ENCODE measurements at places on chromosomes 1 and 21.

DNA sequence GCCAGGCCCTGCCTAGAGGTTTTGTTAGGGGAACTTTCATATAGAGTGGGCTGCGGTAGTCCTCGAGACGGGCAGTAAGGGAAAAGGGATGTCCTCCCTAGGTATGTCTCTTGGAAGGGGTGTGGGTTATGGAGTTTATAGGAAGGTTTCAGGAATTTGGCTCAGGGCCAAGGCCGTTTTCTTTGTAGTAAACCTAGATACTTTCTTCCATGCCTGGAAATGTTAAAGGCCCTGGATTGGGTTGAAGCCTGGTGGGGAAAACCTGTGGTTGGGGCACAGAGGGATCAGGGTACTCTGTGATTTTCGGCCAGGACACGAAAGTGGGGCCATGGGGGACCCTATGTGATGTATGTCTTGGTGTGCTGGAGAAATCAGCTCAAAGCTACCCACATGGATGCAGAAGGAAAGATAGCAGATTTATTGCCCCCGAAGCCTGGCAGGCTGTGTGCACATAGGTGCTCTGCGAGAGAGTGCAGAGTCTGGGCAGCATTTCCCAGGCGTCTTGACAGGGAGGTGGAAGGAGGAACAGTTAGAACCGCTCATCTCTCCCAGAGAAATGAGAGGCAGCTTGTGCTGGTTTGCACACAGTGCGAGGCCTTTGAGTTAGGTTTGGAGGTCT lies 1.7 kb downstream of the SNAP47 start:
- no peak for DNase-seq

GRCh38 chr1:11649624-11650330 lies 4.5 kb downstream of the FBXO2 start:
- DNase-seq = no peak

- no peak for DNase-seq
Observed at GRCh38 chr1:46102769-46103476, 29.5 kb downstream of the PIK3R3 start.

DNA sequence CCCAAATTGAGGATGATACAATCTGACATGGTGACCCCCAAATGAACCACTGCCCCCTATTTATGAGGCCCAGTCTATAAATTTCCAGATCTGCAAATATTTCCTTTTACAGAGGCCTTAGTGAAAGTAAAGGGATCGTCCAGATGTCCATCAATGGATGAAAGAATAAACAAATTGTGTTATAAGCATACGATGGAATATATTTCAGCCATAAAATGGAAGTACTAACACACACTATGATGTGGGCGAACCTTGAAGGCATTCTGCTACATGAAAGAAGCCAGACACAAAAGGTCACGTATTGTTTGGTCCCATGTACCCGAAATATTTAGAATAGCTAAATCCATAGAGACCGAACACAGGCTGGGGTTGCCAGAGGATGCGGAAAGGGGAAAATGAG lies 48.6 kb upstream of the ITPKB start:
- DNase-seq = no peak

- DNase-seq = no peak
Observed at GRCh38 chr1:223466151-223466550, 72.9 kb downstream of the CCDC185 start.

- no peak for DNase-seq
Observed at GRCh38 chr1:214463596-214463995, 87.8 kb downstream of the PTPN14 start.

- DNase-seq = no peak
Observed at GRCh38 chr1:200510228-200510623, 100.4 kb upstream of the ZNF281 start.

DNA sequence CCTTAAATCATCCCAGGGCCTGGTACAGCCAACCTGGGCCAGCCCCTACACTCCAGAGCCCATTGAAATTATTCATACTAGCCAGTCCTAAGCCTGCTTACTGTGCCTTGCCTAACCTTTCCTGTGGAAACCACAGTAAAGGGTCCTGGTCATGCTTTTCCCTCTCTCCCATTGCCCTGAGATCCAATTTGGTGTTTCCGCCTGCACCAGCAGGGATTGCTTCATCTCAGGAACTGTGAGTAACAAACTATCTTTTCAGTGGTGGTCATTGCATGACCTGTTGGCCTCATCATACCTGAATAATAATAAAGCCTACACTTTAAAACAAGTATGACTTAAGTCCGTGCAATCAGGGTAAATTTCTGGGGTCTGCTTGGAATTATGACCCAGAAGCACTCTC lies 18.7 kb upstream of the GALNT2 start:
- no peak for DNase-seq

- no peak for DNase-seq
Observed at GRCh38 chr1:244112041-244112440, 61.0 kb downstream of the ZBTB18 start.

DNA sequence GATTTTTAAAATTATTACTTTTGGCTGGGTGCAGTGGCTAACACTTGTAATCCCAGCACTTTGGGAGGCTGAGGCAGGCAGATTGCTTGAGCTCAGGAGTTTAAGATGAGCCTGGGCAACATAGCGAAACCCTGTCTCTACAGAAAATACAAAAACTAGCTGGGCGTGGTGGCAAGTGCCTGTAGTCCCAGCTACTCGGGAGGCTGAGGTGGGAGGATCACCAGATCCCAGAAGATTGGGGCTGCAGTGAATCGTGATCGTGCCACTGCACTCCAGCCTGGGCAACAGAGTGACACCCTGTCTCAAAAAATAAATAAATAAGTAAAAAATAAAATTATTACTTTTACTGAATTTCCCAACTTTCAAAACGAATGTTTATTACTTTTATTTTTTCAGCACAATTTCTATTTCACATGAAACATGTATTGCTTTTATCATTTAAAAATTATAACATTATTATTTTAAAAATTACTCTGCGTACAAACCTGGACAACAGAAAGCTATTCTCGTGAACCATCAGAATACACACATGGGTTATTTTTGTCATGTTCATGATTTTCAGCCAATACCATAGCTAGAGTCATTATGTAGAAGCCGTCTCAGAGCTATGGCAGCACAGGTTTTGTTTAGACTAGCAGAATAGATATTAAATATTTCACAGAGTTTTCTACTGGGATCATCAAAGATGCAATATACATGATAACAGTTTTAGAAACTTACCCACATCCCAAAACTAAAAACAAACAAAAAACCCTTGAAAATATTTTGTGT lies 621 bp downstream of the AMPD1 start:
- DNase-seq = no peak

GRCh38 chr1:103790172-103790571 lies 40.5 kb downstream of the AMY1C start:
- DNase-seq = no peak

DNA sequence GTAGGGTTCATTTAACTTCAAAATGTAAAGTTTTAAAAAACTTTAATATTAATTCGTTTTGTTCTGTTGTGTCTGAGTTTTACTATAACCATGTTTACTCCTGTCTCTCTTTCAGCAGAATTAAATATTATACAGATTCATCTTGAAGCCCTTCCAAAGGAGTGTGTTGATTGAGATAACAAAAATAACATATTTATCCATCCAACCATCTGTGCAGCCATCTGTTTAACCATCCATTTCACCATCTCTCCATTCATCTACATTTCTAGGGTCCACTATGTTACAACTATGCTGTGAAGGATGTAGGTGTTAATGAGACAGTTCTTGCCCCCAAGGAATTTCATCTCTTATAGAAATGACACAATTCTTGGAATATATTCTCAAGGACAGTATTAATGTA lies 36.0 kb upstream of the GNG12 start:
- no peak for DNase-seq

GRCh38 chr1:182679684-182680083 lies 4.7 kb downstream of the RGS8 start:
- no peak for DNase-seq

- no peak for DNase-seq
Observed at GRCh38 chr1:117683571-117684285, 77.9 kb downstream of the TENT5C start.

DNA sequence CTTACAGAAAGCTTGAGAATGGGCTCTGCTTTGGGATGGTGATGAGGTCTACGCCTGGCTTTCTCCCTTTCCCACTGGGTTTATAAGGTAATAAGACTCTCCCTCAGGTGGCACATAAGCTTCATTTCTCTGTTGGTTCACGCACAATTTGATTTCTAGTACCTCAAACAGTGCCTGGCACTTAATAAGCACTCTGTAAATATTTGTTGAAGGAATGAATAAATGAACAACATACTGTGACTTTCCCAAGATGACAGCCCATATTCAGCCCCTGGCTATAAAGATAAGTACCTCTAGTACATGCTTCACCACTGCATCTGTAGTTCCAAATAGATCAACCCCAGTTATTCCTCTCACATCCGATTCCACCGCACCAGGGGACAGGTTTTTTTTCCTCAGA lies 17.8 kb downstream of the COPA start:
- DNase-seq = no peak

DNA sequence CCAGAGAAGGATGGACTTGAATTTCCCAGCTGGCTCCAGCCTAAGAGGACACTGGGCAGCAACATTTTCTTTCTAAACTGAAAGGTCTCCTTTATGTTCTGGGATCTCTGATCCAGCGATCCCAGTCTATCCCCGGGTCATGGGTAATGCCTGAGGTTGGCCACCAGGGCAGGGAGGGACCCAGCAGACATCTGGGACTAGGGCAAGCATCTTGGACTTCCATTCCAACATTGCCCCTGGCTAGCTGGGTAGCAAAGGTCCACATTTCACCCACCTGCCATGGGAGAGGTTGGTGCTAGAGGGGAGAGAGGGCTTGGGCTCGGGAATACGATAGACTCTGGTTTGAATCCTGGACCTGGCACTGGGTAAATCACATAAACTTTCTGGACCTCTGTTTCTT lies 84.6 kb downstream of the LRRN2 start:
- DNase-seq = no peak

DNA sequence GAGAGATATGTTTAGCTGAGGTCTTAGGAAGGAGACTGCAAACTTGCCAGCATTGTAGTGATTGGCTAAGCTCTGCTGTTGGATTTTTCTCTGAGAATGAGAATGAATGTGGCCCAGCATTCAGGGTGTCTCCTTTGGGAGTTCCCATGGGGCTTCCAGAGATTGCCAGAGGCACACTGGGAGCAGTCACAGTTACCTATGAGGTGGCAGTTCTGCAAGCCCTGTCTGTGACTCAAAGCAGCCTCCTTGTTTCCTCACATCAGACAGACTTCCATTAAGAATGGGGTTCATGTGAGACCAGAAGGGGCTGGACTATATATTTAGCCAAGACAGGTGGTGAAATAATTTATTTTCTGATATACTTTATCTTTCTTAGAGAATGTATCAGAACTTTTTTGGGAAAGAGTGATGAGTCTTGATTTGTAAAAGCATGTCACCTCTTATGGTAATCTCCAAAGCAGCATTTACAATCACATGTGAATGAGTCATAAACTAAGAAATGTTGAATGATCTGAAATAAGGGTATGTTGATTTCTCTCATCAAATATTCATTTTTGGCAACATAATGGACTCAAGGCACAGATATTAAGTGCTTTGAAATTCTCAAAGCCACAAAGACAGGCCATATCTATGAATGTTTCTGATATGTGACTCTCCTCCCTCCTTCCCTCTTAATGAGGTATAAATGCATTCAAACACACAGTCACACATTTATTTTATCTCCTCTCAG lies 9.5 kb upstream of the SLC19A2 start:
- DNase-seq = no peak

DNA sequence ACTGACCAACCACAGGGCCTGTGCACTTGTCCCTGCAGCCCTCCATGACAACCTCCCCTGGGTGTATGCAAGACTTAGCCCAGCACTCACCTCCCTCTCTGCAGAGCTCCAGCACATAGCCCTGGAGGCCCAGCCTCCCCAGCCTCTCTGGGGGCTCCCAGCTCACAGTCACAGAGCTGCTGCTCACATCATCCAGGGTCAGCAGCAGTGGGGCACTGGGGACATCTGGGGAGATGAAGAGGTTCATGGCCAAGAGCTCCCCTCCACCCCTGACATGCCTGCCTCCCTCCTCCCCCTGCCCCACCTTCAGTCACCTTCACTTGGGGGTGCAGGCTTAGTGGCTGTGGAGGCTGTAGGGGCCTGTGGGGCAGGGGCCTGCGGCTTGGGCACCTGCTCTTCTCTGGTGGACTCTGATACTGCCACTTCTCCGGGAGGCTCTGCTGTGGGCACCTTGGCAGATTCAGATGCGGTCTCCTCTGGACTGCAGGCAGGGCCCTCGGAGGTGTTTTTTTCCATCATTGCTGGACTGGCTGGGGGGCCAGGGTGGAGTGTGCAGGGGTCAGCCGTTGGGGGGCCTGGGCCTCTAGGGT lies at the start of gene MYBPH:
TSS of gene MYBPH (minus strand) at position 590 of the 590 bp plus-strand sequence. CDS start at position 519, 71 bp downstream.
- DNase-seq = no peak

- no peak for DNase-seq
Observed at GRCh38 chr1:54027848-54028247, 9.9 kb upstream of the LDLRAD1 start.

DNA sequence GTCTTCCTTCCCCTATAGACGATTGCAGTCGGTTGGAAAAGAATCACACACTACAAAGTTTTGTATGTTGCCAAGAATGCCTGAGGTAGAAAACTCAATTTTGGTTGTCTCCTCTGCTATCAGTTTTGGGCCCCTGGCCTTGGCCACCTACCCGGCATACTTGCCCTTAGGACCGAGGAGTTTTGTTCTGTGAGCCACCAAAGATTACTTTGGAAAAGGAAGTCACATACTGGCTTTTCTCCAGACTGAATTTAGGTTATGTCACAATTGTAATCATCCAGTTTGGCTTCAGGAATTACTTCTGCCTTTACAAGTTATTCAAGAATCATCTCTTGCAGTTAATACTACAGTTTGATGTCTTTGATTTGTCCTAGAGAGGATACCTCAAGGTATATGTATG lies 71.4 kb downstream of the RGL1 start:
- no peak for DNase-seq

- DNase-seq = no peak
Observed at GRCh38 chr1:204841316-204841715, 29.3 kb upstream of the NFASC start.

GRCh38 chr1:232018231-232019025 lies 391.8 kb downstream of the DISC1 start:
- DNase-seq = no peak

- DNase-seq = no peak
Observed at GRCh38 chr21:44513389-44514217, 26.4 kb downstream of the KRTAP10-1 start.

DNA sequence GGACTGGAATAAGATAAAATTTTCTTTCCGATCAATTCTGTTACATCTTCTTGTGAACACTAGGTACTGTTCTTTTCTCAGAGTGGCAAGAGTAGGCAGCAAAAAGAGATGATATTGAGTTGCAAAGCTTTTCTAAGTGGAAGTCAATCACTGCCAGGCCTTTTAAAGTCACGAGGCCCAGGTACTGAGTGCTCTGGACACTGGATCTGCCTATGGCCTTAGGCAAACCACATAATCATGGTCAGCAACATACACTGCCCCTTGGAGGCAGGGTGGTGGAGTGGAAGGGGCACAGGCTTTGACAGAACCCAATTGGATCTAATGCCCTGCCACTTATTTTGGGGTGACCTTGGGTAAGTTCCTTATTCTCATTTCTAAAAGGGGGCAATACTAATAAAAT lies 41.5 kb downstream of the TSEN15 start:
- DNase-seq = no peak

DNA sequence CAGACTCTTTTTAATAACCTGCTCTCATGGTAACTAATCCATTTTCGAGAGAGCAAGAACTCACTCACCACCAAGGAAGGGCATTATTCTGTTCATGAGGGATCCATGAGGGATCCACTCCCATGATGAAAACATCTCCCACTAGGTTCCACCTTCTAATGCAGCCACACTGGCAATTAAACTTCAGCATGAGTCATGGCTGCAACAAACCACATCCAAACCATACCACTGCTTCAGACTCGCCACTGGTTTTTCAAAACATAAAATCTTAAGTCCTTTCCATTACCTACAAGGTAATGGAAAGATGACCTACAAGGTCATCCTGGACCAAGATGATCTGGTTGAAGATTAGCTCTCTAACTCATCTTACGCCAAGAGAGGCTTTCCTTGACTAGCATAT lies 405.1 kb downstream of the VAV3 start:
- no peak for DNase-seq

Measured in thoracic aorta (tissue), 2 donors.